ENCODE measurements at places on chromosomes 7 and 10.

DNA sequence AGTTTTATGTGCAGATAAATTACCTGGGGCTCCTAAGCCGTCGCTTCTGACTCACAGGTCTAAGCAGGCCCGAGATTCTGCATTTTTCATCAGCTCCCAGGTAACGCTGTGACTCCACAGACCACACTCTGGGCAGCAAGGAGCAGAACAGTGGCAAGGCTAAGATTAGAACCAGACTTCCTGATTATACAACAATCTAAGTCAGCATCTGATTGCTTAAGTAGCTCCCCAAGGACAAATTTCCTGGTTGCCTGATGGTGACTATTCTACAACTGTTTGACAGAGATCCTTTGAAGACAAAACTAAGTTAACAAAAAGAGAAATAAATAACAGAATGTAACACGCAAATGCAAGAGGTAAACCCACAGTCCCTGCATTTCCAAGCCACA, 69.0 kb downstream of the CREB3L2 start:
- no peak for DNase-seq

DNA sequence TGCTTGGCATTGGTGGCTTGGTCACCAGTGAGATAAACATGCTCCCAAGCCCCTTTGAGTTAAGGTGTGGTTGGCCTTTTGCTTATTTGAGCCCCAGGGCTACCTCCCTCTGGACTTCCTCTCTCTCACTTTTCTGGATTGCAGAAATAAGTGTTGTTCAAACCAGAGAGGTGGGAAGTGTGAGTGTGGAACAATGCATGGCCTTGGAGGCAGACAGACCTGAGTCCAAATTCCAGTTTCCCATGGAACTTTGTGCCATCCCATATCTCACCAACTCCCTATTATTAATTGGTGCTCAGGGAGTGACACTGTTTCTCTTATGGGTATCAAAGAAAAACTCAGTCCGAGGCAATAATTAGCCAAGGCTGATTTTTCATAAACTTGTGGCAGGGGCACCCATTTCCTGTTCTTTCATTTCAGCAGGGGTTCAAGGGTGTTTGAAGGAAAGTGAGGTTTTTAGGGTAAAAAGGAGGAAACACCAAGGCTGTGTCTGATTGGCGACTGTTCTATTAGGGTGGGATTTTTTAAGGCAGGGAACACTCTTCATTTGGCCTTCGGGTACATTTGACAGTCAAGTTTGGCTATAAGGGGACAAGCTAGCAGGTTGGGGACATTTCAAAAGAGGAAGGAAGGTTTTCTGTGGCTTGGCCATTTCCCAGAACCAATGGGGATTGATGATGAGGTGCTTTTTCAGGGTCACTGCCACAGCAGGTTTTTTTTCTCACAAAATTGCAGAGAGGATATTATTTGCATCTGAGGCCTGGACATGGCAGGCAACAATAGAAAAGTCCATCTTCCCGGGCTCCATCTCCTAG, 148.8 kb upstream of the NPY start:
- DNase-seq: no peak

GRCh38 chr10:131996466-131997365, 15.0 kb upstream of the BNIP3 start:
- DNase-seq: no peak

DNA sequence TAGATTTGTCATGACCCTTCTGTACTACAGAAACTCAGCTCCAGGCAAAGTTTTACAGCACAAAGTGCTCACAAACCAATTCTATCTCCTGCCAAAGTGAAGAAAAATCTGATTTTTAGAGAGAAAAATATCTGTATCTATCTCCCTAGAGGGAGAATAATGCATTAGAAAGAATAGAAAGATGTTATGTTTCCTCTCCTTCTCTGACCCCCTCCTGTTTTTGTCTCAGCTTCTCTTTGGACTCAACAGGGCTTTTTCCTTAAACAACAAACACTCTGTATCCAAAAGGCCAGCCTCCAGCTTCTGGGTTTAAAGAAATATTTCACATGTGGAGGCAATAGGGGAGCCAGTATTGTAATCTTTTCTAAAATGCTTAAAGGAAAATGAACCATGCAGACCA, 627.4 kb downstream of the REEP3 start:
- no peak for DNase-seq

DNA sequence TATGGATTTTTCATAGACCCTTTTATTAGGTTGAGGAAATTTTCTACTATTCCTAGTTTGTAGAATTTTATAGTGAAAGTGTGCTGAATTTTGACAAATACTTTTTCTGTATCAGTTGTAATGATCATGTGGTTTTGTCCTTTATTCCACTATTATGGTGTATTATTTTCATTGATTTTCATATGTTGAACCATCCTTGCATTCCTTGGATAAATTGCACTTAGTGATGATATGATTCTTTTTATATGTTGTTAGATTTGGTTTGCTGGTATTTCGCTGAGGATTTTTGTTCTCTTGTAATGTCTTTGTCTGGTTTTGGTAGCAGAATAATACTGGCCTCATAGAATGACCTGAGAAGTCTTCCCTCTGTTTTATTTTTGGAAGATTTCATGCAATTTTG, 140.6 kb upstream of the CDK6 start:
- DNase-seq: no peak

DNA sequence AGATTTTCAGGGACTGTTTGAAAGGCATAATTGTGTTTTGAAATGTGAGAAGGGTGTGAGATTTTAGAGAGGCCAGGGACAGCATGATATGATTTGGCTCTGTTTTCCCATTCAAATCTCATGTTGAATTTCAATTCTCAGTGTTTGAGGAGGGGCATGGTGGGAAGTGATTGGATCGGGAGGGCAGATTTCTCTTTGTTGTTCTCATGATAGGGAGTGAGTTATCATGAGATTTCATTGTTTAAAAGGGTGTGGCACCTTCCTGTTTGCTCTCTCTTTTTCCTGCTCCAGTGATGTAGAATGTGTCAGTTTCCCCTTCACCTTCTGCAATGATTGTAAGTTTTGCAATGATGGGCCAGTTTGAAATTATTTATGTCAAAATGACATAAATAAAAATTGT, 113.0 kb upstream of the PCDH15 start:
- no peak for DNase-seq

GRCh38 chr10:10096898-10097297, 920.8 kb upstream of the CELF2 start:
- DNase-seq: no peak

GRCh38 chr7:50534690-50535290, 30.4 kb downstream of the DDC start:
- DNase-seq: no peak

- DNase-seq: no peak
Observed at GRCh38 chr10:44696496-44696895, 214.6 kb upstream of the TMEM72 start.

DNA sequence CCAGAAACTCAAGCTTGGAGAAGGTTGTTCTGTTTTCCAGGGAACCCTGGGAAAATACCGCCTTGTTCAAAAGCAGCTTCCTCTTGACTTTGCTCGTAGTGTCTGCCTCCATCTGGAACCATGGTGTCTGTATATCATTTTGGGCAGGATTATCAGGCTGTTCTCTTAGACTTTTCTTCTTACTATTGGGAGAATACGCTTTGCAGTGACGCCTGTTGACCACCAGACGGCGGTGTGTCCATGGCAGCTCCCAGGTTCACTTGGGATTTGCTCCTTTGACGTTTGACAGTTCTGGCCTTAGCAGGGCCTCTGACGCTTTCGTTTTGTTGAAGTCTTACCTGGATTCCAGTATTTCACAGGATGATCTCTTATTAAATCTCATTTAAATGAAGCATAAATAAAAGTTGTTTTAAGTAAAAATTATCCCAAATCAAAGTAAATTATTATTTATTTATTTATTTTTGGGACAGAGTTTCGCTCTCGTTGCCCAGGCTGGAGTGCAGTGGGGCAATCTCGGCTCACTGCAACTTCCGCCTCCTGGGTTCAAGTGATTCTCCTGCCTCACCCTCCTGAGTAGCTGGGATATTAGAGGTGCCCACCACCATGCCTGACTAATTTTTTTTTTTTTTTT, 41.8 kb upstream of the GJD4 start:
- DNase-seq: peak; percentile 64

- DNase-seq: no peak
Observed at GRCh38 chr7:141354251-141354650, 197.0 kb upstream of the AGK start.

- DNase-seq: no peak
Observed at GRCh38 chr10:129662426-129662825, 195.4 kb downstream of the MGMT start.

- peak; percentile 15 for DNase-seq
Observed at GRCh38 chr10:28678687-28679457, 1.6 kb downstream of the BAMBI start.

DNA sequence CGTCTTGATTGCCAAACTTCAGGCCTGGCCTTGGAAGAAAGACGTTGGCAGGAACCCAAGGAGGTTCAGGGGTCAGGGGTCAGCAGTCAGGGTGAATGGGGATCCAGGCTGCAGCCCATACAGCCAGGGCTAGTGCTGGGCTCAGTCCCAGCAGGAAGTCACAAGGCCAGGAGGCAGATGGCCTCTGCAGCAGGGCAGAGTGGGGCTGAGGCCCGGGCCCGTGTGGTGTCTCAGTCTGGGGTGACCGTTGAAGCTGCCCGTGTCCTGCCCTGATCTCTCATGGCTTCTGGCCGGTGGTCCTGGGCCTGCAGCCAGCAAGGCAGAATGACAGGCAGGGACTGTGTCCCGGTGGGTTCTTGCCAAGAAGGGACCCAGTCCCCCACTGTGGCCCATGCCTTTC, 26.6 kb upstream of the PURB start:
- no peak for DNase-seq

GRCh38 chr7:157003445-157003755, 7.1 kb downstream of the MNX1 start:
- no peak for DNase-seq

GRCh38 chr7:1142051-1142635, 17.9 kb downstream of the ZFAND2A start:
- no peak for DNase-seq

GRCh38 chr7:2181077-2181854, 51.5 kb downstream of the MAD1L1 start:
- no peak for DNase-seq

GRCh38 chr10:6669269-6669859, 89.3 kb upstream of the PRKCQ start:
- peak; percentile 47 for DNase-seq

DNA sequence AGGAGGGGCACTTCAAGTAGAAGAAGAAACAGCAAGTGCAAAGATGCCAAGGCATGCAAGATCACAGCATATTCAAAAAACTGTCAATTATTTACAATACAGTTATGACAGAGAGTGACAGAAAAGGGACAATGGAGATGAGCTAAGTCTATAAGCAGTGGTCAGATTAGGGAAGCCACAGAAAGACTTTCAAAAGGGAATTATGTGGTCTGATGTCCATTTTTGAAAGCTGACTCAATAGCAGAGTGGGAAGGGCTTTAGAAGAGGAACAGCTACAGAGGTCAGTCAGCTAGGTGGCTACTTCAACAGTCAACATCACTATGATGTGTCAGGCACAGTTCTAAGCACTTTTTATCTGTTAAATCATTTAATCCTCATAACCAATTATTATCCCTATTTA, 45.2 kb upstream of the SPOCK2 start:
- DNase-seq: no peak

DNA sequence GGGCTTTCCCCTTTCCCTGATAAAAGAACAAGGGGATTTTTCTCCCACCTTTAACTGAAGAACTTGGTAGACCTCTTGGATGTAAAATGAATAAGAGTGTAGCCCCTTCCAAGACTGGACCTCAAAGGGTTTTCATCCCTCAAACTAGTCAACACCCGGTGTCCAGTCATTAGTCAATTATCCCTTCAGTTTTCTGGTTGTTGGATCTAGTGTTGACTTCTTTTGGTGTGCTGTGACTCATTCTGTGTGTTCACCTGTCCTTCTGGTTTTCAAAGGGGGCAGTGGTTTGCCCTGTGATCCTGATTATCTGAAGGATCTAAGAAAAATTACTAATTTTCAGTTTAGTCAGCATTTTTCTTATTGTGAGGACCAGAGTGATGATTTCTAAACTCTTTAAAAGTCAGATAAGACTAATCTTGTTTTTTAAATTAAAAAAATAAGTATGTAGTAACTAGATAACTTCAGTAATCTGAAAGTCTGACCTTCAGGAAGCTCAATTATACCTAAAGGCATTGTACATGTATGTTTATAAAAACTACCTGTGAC, 583.5 kb downstream of the CNTNAP2 start:
- no peak for DNase-seq

DNA sequence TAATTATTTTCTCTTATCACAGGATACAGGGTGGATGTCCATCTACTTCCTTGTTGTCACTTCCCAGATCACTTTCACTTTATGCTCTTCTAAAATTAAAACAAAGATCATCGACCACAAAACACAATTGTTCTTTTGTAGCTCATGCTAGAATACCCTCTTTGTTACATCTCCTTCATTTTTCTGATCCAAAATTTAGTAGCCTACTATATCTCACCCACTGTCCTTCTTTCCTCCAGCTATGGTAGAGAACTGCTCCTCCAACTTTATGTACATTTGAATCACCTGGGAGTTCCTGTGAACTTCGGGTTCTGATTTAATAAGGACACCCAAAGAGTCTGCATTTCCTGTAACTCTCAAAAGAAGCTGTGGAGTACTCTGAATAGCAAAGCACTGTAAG, 1.2 kb upstream of the AHR start:
- no peak for DNase-seq

- DNase-seq: no peak
Observed at GRCh38 chr10:106971411-106971831, 193.1 kb downstream of the SORCS1 start.

GRCh38 chr7:24717247-24717622, 40.0 kb downstream of the GSDME start:
- DNase-seq: no peak

DNA sequence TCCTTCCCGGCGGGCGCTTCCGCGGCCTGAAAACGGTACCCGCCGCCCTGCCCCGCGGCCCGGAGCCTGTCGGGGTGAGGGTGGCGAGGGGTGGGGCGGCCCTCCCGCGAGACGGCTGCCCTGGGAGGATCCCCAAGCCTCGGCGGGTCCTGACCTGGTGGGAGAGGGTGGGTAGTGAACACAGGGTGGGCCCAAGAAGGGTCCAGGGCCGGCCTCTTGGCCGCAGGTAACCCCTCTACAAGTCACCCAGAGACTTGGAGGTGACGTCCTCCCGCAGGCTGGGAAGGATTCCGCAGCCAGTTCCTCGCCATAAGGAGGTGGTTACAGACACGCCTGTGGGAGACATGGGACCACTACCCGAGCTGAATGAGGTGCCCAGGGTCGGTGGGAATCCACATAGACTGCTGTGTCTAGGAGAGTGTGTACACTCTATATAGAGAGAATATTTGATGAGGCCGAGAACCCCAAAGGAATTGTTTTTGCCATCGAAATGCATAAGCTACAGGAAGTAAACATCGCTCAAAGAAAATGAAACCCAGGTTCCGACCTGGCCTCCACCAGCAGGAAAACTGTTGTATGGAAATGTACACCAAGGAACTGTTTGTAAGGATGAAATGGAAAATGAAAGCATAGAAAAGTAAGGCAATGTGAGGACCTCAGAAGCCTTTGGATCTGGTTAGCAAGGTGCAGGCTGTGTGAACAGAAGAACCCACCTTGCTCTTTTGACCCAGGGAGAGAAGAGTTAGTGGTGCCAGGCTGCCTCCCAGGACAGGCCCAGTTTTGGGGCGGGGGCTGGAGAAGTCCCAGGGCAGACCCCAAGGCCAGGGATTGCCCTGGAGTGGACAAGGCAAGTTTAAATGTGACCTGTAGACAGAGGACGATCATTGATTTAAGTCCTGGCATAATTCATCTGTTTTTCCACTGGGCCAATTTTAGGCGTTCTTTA, 659 bp downstream of the OPTN start:
- peak; percentile 25 for DNase-seq
